Activated CD8-positive, alpha-beta T cell treated with anti-CD3 and anti-CD28 coated beads, Interleukin-2, amount 10 ng/mL, durations not matched to agents 7 days and 5 days (primary cell): ENCODE measurements at places on chromosomes 11 and 22.
A peak's percentile ranks its signal among the peaks of the same experiment; 100 is the strongest.

DNA sequence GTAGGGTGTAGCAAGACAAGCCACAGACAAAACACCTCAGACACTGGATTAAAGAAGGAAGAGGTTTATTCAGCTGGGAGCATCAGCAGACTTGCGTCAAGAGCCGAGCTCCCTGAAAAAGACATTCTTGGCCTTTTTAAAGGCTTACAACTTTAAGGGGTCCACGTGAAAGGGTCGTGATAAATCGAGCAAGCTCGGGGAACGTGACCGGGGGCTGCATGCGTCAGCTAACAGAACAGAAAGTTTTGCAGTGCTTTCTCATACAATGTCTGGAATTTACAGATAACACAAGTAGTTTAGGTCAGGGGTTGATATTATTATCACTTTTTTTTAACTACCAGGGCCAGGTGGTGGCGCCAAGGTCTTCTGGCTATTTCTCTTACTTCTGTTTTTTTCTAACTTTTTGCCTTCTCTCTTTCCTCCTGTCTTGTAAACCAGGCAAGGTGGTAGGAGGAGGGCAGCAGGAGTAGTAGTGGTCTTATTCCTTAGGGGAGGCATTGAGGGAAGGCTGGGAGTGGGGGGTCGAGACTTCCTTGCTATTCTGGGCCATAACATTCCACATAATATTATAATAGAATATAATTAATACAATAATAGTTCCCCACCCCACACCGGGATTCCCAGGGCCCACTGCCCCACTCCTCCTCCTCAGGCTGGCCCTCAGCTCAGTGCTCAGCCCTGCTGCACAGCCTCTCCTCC is 587 bp upstream of the ALDH3B1 start:
- peak; percentile 47 for DNase-seq

- no peak for DNase-seq
Measured at GRCh38 chr11:93718057-93718563, 23.2 kb downstream of the TAF1D start.

- no peak for DNase-seq
Measured at GRCh38 chr11:76599041-76600013, 71.2 kb downstream of the LRRC32 start.

DNA sequence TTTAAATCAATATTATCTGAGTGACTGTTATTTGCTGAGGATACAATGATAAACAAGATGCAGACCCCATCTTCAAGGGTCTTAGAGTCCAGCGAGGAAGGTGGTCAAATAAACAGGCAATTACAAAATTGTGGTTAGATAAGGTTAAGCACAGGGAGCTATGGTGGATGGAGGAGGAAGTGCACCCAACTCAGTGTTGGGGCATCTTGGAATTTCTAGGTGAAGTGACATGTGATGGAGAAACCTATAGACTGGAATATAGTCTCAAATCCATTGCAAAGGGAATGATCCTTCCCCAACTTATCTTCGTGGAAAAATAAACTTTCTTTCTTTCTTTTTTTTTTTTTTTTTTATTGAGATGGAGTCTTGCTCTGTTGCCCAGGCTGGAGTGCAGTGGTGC is 3.4 kb upstream of the PTPRJ start:
- no peak for DNase-seq

DNA sequence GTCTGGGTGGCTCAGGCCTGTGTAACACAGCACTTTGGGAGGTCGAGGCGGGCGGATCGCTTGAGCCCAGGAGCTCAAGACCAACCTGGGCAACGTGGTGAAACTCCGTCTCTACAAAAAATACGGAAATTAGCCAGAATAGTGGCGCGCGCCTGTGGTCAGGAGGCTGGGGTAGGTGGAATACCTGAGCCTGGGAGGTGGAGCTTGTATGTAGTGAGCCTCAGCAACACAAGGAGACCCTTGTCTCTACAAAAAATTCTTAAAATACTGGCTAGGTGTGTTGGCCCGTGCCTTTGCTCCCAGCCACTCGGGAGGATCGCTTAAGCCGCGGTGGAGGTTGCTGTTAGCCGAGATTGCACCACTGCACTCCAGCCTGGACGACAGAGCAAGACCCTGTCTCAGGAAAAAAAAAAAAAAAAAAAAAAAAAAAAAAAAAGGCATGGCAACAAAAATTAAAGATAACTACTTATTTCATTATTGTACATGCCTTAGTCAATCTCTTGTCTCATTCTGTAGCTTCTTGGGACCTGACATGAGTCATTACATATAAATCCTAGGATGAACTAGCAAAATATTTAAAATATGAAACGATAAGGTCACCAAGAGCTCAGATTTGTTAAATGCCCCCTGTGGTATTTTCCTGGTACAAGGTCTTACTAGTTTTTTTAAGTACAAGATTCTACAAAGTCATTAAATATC is 1.1 kb downstream of the TAF1D start:
- DNase-seq, result peak; percentile 54

- no peak for DNase-seq
Measured at GRCh38 chr22:33389936-33390335, 331.8 kb upstream of the SYN3 start.

GRCh38 chr11:69698362-69698761 is 5.5 kb downstream of the FGF19 start:
- no peak for DNase-seq

- DNase-seq, result no peak
Measured at GRCh38 chr11:118059246-118059940, 17.5 kb upstream of the TMPRSS4 start.
